ENCODE measurements at places on chromosomes 16 and 17.
A peak's percentile ranks its signal among the peaks of the same experiment; 100 is the strongest.

- no peak for DNase-seq
Observed at GRCh38 chr16:86389566-86390328, 120.6 kb upstream of the FOXF1 start.

- DNase-seq = peak; percentile 75
Observed at GRCh38 chr17:82077617-82078358, 12.2 kb upstream of the DUS1L start.

DNA sequence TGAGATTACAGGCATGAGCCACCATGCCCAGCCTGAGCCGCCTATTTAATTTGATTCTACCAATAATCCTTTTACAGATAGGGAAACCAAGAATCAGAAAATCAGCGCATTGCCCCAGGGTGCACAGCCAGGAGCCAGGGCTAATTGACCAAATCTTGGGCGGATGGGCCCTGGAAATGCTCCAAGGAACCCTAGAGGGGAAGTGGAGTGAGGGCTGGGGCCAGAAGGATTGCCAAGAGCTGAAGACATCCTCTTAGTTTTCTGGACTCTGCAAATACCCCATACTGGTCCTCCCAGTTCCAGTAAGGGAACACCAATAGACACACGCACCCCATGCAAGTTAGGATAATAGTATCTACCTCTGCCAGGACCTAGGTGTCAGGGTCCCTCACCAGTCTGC, 3.8 kb downstream of the FHOD1 start:
- DNase-seq = no peak

- peak; percentile 53 for DNase-seq
Observed at GRCh38 chr17:49035470-49036269, 38.5 kb downstream of the IGF2BP1 start.

DNA sequence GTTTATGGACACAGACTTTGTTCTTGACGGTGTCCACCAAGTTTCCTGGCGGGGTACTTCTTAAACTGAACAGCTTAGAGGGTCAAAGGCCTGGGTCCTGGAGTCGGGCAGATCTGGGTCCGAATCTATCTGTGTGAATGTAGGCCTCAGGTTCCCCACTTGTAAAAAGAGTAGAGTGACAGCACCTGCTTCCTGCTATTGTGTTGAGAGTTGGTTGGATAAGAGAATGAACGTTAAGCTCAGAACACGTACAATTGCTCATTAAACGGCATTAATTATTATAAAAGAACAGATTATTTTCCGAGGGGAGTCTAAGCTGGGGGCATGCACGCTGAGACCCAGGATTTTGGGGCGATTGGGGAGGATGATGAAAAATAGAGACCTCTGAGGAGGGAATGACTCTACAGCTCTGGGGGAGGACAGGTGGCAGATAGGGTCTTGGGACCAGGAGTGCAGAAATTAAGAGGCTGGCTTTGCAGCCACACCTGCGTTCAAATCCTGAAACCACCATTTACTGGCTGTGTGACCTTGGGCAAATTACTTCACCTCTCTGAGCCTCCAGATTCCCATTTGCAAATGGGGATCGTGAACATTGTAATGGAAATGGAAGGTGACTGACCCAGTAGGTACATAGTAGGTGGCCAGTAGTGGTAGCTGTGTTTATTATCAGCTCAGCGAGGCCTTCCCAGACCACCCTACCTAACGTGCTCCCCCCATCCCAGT, 862 bp downstream of the CLEC16A start:
- no peak for DNase-seq

GRCh38 chr17:70343114-70343513, 173.8 kb downstream of the KCNJ2 start:
- DNase-seq = no peak

GRCh38 chr17:1190751-1191331, 11.1 kb upstream of the ABR start:
- no peak for DNase-seq

GRCh38 chr17:5897275-5897911, 172.8 kb upstream of the WSCD1 start:
- DNase-seq = no peak

DNA sequence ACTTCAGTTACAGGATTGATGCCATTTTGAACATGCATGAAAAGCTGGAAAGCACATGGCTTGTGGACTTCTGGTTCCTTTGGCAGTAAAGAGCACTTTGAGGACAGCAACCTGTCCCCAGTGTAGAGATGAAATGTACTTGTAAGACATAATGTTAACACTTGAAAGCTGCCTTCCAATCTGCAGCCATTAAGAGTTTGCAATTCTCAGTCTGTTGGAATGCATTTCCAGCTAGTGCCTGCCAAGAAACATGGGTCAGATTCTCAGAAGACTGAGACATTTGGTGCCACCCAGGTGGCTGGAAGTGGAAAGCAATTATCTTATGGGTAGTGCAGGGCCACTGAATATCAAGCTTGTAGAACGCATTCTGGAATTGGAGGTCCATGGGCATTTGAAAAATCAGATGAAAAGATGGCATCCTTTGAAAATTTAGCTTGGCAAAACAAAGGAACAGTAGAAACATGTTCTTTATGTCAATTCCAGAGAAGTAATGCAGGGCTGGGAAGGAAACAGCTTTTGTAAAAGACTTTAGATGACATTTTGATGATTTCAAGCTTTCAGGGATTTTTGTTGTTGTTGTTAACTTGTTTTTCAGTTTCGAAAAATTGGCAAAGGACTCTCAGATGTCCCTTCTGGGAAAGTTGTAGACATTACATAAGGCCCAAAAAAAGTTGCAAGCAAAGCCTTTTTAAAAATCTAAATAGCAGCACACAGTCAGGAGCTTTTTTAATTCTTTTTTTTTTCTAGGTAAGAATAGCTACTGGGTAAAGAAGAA, 147.0 kb downstream of the ABCA8 start:
- no peak for DNase-seq

- peak; percentile 78 for DNase-seq
Observed at GRCh38 chr16:84738255-84739038, 38.6 kb downstream of the USP10 start.

GRCh38 chr16:14356064-14356463, 274.0 kb downstream of the PARN start:
- DNase-seq = no peak

GRCh38 chr17:2338315-2338657, 985 bp downstream of the SGSM2 start:
- no peak for DNase-seq

DNA sequence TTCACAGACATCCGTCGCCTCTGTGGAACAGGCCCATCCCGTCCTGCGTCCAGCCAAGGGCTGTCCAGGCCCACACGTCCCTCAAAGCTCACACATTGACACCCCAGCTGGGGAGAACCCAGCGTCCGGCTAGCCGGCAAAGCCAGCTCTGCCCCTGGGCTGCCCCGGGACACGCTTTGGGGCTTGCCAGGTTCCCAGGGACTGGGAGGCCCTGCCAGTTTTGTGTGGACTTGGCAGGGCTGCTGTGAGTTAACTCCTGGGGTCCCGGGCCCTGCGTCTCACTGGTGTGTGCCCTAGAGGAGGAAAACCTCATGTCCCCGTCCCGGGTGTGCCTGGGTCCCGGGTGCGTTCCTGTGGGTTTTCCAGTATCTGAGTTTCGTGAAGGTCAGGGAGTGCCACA, 6.3 kb downstream of the SOX8 start:
- no peak for DNase-seq

DNA sequence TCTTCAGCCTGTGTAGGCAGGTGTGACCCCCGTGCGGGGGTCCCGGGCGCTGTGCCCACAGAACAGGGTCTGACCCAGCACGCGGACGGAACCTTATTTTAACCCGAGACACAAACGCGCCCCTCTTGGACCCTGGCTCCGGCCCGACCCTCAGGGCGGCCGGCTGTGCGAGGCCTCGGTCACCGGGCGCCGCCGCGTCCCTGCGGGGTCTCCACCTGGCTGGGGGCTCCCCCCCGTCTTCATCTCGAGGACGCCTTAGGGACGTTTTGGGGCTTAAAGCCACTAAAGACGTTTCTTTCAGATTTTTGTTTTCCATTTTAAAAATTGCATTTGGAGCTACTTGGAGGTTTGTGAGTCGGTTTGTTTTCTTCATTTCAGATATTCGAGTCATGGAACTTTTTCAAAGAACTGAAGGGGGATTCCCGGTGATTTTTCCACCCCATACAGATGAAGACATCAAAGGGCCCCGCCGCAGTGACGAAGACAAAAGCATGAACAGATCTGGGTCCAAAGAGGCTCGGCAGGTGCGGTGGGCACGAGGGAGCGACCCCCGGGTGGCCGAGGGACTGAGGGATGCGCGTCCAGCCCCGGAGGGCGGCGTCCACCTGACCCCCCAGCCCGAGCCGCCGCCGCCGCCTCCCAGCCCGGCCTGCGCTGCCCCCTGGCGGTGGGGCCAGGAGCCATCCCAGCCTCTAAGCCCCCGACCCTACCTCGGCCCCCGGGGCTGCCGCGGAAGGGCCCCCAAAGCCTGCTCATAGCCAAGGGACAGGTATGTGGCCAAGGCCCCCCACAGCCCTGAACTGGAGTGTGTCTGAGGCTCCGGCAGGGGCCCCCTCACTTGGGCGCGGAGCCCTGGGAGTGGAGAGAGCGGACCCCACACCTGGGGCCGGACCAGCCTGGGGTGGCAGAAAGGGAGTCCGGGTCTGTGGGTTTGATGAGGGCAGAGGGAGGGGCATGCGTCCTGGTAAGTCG, 3.8 kb upstream of the CD7 start:
- DNase-seq = peak; percentile 45

DNA sequence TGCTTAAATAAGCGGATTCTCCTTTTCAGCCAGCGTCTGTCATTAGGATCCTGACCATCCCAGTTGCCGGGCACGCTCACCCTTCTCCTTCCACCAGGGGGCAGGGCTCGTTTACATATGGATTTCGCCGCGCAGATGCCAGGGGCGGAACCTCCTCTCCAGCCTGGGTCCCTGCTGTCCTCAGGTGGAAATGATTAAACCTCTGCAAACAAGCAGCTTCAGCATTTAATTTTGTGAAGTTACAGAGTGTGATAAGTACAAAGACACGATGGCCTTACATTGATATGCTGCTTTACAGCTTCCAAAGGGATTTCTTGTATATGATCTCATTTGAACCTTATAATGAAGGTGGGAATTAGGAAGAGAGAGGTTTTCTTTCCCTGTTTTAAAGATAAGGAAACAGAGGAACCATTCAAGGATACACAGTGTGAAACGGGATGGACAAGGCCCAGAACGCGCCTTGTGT, 3.9 kb upstream of the KRT28 start:
- peak; percentile 69 for DNase-seq

DNA sequence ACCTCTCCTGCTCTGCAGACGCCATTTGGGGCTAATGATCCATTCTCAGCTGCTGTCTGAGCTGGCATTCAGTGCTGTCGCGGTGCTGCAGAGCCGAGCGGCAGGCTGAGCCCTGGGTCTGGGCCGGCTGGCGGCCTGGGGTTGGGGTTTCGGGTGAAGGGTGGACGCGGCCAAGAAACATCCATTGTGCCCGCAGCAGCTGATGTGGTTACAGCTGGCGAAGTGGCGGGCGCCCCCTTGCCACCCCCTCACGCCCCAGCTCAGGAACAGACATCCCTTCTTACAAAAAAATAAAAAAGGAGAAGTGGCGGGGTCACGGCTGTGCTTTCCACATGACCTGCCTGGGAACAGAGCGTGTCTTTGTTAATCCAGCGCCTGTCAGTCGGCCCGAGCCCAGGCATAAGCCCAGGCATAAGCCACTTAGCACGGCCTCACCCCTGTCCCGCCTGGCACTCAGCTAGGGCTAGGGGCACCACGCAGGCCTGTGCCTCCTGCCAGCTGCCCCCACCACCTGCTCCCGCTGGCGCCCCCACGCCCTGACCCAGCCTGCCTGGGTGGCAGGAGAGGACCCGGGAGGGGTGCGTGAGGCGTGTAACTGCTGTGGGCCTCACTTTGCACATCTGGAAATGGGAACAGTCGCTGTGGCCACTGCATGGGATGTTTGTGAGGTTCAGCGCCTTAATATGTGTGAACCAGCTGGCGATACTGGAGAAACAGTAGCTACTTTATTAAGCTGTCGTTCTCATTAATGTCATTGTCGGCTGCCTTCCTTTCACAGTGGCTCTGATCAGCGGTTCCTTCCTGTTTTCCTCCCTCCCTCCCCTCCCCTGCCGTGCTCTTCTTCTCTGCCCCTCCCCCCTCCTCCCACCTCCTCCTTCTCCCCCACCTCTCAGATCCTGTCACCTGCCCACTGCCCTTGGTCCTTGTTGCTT, 197.7 kb upstream of the CIBAR2 start:
- no peak for DNase-seq

- no peak for DNase-seq
Observed at GRCh38 chr16:77613095-77613494, 109.2 kb upstream of the NUDT7 start.

DNA sequence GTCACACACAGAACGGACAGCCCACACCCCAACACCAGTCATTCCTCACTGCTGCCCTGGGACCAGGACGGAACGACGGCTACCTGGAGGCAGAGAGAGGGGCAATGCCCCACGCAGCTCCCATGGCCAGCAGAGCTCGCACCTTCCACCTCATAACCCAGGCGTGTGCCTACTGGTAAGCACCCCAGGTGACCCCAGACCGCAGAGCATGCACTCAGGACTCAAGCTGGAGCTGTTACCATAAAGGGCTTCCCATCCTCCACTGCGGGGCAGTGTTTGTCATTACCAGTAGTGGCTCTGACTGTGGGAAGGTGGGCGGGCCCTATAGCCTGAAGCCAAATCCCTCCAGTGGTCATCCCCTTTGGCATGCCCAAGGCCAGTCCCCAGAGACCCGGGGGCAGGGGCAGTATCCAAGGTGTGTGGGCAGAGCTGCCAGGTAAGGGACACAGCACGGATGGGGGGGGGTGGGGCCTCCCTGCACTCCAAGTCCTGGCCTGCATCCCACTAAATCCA, 4.7 kb upstream of the BCAR1 start:
- no peak for DNase-seq

DNA sequence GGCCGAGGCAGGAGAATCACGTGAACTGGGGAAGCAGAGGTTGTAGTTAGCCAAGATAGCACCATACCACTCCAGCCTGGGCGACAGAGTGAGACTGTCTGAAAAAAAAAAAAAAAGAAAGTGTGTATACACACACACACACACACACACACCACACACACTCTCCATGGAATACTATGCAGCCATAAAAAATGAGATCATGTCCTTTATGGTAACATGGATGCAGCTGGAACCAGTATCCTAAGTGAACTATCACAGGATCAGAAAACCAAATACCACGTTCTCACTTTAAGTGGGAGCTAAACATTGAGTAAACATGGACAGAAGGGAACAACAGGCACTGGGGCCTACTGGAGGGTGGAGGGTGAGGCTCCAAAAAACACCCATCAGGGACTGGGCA, 16.7 kb downstream of the NDUFAB1 start:
- DNase-seq = no peak

DNA sequence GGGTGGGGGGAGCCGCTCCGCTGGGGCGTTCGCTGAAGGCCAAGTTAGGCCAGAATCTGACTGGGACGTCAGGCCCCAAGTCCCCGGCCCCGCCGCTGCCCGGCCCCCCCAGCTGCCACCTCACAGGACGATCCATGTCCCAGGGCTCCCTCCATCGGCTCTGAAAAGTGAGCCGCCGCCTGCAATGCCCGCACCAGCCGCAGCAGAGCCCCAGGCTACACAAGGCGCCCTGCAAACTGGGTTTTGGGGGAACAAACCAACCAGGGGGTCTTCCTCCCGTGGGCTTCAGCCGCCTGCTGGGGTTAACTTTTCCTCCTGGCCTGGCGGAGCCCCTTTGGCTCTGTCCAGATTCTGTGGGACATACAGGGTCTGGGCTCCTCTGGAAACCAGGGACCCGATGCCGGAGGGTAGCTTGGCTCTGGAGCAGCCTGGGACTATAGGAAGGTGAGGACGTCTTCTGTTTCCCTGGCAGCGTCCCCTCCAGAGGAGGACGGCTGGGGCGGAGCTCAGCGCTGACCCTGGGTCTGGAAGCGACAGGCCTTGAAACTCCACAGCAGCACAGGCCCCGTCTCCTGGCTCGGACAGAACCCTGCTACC, 835 bp downstream of the NME4 start:
- DNase-seq = peak; percentile 70

GRCh38 chr16:87790292-87791100, 24.7 kb upstream of the KLHDC4 start:
- no peak for DNase-seq
